NCI-H1048 (cell line): ENCODE measurements at places on chromosomes 11 and 22.

- DNase-seq, result no peak
These were observed 29.5 kb upstream of the CCDC34 start for GRCh38 chr11:27392278-27393114.

DNA sequence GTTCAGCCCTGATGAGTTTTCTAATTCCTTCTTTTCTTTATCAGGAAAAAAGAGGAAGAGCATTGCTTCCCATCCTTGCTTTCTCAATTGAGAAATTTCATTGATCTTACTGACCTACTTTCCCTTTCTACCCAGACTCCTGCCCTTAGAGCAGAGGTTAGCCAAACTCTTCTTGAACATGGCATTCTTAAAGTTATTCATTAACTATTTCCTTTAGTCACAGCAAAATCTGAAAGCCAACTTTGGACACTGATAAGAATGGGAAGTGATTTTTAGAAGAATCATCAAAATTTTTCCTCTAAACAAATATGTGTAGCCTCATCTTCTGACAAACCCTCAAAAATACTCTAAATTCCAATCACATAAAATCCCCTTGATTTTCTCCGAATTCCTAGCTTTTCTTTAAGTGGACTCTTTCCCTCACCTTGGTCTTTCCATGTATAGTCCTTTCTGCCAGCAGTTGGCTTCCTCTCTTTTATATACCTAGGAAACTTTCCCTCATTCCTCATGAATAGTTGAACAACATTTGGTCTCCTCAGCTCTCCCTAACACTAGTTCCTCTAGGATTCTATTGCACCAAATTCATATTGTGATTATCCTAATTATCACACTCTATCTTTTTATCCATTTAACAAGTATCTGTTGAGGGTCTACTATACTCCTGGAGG, 566.7 kb upstream of the CCDC90B start:
- DNase-seq, result no peak

GRCh38 chr11:1131033-1131911, 26.5 kb upstream of the MUC5AC start:
- DNase-seq, result no peak

- DNase-seq, result no peak
These were observed 153.5 kb downstream of the ADAMTS15 start for GRCh38 chr11:130601764-130602460.

- no peak for DNase-seq
These were observed 37.6 kb upstream of the PARVG start for GRCh38 chr22:44143105-44143474.

- DNase-seq, result no peak
These were observed 746.1 kb downstream of the CNTN5 start for GRCh38 chr11:99766811-99767210.

- no peak for DNase-seq
These were observed 1024.5 kb downstream of the LRRC4C start for GRCh38 chr11:40434926-40435325.

GRCh38 chr11:113134626-113135025, 173.4 kb downstream of the NCAM1 start:
- peak; percentile 21 for DNase-seq

DNA sequence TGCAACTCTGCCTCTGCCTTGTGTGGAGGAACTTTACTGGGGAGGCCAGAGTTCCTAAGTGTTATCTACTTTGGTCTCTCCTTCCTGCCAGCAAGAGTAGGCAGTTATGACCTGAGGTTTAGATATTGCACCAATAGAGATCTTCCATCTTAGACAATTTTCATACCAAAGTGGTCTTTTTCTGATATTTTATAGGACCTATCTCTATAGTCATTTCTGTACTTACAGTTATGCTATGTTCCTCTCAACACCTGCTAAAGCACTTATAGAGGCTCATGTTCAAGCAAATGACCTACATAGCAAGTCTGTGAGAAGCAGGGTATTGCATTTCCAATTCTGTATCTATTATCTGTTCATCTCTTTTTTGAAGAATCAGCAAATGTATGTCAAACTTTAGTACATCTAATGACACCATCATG, 80.8 kb downstream of the HORMAD2 start:
- no peak for DNase-seq

- no peak for DNase-seq
These were observed 366.0 kb upstream of the NARS2 start for GRCh38 chr11:78940500-78941225.

GRCh38 chr22:38129021-38129420, 18.5 kb upstream of the BAIAP2L2 start:
- DNase-seq, result no peak

DNA sequence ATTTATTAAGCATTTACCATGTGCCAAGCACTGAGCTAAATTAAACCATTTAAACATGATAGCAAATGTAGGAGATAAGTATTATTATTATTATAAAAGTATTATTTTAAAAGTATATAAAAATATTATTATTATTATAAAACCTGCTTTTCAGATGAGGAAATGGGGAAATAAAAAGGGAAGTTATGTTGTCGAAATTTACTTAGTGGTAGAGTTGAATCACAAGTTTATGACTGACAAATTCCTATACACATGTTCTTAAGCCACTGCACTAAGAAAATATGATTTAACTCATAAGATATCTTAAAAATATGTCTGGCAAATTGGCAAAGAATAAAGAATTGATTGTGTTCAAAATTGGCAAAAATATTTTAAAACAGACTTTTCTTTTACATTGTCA, 53.8 kb downstream of the CASP12 start:
- no peak for DNase-seq

- no peak for DNase-seq
These were observed 196.4 kb downstream of the IGLL1 start for GRCh38 chr22:23383491-23384361.

GRCh38 chr11:9692691-9693090, 28.8 kb downstream of the SWAP70 start:
- peak; percentile 50 for DNase-seq

DNA sequence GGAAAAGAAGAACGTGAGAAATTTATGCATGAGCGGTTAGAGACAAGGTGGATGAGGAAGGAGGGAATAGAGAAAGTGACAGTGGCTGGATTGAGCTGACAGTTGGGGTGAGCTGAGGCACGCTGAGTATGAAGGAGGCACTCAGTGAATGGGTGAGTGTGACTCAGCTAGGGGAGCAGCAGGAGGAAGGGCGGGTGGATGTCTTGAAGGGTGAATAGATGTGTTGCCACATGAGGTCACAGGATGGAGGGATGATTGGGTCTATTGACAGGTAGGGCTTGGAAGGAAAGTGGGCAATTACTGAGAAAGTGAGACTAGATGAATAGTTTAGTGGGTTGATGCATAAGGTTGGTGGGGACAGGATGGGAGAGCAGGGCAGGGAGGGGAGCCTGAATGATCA, 8.0 kb downstream of the IFITM10 start:
- DNase-seq, result no peak

DNA sequence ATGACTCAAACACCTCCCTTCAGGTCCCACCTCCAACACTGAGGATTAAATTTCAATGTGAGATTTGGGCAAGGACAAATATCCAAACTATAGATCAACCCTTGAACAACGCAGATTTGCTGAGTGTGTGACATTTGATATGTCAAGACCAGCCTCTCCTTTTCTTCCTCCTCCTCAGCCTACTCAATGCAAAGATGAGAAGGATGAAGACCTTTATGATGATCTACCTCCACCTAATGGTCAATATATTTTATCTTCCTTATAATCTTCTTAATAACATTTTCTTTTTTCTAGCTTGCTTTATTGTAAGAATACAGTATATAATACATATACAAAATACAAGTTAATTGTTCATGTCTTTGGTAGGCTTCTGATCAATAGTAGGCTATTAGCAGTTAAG, 67.5 kb upstream of the MPPED2 start:
- DNase-seq, result no peak

- no peak for DNase-seq
These were observed 14.1 kb downstream of the SERPIND1 start for GRCh38 chr22:20787746-20788626.

DNA sequence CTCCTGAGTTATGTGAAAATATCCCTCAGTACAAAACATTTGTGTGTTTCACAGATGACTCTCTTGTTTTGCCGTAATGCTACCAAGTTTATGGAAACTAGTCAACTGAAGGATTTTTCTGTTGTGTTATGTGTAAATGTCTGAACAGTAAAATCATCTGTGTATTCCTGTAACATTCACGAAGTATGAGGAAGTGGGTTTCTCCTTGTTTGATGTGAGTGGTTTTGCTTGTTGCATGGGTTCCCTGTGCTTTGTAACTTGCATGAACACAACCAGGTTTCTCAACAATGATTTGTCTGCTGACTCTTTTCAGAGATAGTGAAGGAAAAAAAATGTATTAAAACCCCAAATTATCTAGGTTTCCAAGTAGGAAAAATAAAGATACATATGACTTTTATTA, 138.1 kb downstream of the PGR start:
- no peak for DNase-seq

DNA sequence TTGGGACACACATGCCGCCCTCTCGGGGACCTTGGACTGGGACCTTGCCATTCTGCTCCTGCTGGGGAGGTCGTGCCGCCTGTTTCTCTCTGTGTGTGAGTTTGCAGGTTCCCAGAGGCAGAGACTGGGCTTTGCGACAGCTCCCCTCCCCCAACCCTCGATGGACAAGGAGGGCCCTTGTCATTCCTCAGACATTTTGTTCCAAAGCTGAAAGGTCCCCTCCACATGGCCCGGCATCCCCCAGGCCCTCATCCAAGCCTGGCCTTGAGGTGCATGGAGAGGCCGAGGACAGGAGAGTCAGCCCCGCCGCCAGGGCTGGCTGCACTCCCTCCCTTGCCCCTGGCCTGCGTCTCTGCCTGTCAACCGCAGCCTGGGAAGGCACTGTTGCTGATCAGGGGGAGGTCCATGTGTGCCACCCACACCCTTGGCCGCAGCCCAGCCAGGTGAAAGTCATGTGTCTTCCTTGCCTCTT, 25.6 kb downstream of the FADS2 start:
- DNase-seq, result no peak

DNA sequence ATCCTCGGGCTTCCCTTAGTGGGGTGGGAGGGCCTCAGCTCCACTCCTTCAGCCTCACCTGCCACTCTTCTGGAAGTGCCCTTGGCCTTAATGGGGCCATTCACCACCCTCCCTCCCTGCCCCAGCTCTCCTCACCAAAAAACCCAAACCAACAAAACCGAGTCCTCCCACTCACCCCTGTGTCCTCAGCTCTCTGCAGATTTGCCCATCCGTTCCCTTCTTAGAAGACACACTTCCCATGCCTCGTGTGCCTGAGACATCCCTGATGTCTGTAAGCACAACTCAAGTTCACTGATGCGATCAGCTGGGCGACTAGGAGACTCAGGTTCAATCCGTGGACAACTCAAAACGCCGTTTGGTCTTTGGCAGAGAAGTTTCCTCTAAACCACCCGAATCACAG, 839.2 kb downstream of the TBC1D22A start:
- no peak for DNase-seq

DNA sequence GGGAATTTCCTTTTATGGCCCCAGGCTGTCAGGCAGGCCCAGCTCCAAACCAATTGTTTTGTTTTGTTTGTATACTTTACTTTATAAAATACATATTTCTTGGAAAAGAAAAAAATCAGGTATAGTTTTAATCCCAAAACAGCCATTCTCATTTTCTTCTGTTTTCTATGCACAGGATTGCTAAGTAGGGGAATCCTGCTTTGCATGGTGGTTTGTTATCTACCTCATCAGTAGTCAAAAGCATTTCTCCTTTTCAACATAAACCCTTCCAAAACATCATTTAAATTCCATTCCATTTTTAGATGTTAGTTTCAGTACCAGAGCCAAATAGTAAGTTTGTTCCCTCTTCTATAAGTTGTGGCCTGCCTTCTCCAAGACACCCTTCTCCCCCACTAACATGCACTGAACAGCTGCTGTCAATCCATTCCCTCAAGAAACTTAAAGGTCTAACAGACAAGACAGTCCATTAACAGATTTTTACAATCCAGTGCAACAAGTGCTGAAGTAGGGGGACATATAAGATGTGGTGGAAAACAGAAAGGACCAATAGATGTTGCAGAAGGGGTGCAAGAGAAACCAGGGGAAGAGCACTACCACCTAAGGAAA, 3.7 kb downstream of the ILK start:
- DNase-seq, result no peak

GRCh38 chr11:94447149-94447548, 45.9 kb upstream of the GPR83 start:
- no peak for DNase-seq

DNA sequence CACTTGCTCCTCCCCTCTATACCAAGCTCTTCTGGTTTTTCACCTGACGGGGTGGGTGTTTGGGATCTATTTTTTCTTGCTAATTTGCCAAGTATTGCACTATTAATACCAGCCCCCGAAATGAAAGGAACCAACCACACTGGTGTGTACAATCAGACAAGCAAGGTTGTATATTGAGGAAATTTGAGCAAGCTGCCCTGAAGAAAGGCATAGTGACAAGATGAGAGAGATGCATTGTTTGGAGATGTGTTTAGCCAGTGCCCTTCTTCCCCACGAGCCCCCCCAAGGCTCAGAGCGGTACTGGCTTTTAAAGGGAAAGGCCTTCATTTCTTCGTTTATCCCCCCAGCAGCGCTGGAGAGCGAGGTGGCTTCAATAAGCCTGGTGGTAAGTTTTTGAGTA, 15.2 kb upstream of the GAS2L1 start:
- no peak for DNase-seq
